Osteoblast (primary cell): ENCODE measurements at places on chromosomes 3 and 15. TPM values are rescaled to one million over a fixed set of nuclear protein-coding genes. Genes with fewer than 3 reads are reported as not detected.

Gene FGD5
- under 0.01 TPM in 2 replicates for total RNA-seq

DNA sequence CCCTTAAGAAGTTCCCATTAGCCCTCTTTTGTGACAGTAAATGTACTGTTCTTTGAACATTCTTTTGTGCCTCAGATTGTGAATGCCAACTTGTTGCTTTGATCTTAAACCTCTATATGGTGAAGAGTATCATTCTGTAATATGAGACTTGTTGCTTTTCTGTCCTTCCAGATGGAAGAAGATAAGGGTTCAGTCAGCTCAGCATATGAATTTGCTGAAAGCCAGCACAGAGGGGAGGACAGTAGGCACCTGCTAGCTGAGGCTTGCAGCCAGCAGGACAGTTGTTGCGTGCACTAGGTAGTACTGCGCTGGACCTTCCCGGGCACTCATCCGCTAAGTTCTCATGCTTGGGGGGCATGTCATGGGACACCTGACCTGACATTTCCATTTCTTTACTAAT, 74.7 kb downstream of the DCUN1D1 start:
- DNase-seq = no peak

Gene LRRC58
- total RNA-seq = 49.8 and 49.9 TPM in 2 replicates

Gene STRA6
- under 0.01 and 0.36 TPM in 2 replicates for total RNA-seq

Gene ACSBG1
- under 0.01 TPM in 2 replicates for total RNA-seq

DNA sequence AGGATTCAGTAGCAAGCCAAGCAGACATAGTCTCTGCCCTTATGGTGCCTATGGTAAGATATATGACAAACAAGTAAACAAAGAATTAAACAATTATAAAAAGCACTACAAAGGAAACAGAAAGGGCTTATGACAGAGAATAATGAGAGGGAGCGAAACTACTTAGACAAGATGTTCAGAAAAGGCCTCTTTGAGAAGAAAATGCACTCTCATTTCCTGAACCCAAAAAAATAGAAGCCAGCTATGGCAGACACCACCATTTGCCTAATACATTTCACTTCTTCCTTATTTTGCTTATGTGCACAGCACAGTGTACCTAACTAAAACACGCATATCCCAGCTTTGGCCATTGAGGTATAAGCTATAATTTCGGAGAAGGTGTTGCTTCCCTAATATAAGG, 465.5 kb upstream of the PPP2R3A start:
- no peak for DNase-seq

DNA sequence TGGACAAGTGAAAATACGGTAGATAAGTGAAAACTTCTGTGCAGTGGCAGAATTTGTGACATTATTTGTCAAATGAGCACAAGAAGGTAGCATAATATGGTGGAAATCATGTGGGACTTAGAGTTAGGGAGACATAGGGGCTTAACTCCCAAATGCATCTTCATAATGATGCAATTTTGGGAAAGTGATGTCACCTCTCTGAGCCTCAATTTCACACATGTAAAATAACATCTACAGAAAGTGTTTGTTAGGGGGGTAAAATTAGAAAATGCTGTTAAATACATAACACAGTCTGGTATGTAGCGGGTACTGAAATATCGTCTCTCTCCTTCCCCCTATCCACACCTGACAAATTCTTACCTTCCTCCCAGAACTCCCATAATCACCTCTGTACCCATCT, 52.9 kb upstream of the CAPN7 start:
- DNase-seq = no peak

Gene RTP3
- total RNA-seq = not detected in 2 replicates

DNA sequence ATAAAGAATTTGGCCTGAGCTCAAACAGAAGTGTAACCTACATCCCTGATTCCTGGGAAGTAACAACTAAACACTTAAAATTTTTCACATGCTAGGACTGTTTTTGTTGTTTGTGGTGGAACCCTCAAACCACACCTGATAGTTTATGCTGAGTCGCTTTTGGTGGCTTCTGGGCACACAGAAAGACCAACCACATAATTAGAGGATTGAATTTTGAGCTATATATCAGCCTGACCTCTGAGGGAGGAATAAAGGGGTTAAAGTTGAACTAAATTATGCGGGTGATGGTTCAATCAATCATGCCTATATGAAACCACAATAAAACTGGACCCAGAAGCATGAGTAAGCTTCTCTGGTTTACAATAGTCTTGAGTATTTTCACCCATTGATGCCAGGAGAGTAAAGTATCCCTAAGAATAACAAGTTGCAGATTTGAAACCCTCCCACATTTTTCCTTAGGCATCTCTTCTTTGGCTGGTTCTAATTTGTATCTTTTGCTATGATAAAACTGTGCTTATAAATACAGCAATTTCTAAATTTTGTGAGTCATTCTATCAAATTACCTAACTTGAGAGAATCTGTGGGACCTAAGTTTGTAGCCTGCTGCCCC, 1304.5 kb upstream of the GBE1 start:
- DNase-seq = no peak
